Right cardiac atrium (tissue), 5 donors: ENCODE measurements at places on chromosomes 16 and 17.

DNA sequence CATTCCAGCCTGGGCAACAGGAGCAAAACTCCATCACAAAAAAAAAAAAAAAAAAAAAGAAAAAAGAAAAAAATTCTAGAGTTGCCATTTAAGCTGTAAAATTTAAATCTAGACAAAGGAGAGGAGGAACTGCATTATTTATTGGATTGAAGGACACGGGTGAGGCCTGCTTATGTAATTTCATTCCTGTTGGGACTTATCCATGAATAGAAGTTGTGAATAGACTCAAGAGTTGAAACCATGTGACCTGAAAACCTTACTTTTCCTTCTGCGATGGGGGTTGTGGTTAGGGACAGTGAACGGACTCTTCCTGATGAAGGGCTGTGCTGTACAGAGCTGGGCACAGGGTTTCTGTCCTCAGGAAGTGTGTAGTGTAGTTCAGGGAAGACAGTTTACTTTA is 22.5 kb downstream of the BANP start:
- no peak for DNase-seq

GRCh38 chr17:233473-233941 is 52.1 kb upstream of the DOC2B start:
- DNase-seq = peak; percentile 44

GRCh38 chr17:31431098-31431851 is 39.8 kb downstream of the RAB11FIP4 start:
- no peak for DNase-seq

DNA sequence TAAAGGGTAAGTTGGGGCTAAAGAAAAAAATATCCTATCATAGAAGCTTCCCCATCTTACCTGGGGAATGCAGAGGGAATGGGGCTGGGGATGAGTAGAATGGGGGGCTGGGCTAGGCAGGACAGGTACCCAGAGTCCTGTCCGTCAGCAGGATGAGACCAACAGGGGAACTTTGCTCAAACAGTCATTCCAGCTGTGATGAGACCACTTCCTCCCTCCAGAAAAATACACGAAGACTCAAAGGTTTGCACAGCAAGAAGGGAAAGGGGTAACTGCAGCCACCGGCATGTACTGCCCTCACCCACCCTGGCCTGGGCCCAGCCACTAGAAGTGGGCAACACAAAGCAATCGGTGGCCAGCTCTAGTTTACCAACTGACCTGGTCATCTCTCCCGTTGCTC is 20.7 kb upstream of the SLC35B1 start:
- no peak for DNase-seq

DNA sequence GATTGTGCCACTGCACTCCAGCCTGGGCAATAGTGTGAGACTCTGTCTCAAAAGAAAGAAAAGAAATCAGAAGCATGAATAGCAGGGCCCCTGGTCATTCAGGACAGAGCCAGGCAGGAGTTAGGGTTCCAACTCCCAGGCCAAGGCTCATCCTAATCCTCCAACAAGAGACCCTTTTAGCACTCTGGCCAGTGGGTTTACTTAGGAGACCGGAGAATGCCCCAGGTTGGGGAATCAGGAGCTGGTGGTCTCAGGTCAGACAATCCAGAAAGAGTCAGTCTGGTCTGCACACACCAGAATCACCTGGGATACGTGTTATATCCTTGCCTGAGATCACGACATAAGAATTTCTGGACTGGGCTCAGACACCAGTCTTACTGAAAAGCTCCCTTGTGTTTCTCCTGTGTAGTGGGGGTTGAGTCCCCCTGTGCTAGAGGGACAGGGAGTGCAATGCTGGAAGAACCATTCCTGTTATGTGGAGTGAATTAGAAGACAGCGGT is 48.7 kb downstream of the CCDC42 start:
- no peak for DNase-seq

- no peak for DNase-seq
Observed at GRCh38 chr17:6910987-6911603, 79.6 kb upstream of the TEKT1 start.

DNA sequence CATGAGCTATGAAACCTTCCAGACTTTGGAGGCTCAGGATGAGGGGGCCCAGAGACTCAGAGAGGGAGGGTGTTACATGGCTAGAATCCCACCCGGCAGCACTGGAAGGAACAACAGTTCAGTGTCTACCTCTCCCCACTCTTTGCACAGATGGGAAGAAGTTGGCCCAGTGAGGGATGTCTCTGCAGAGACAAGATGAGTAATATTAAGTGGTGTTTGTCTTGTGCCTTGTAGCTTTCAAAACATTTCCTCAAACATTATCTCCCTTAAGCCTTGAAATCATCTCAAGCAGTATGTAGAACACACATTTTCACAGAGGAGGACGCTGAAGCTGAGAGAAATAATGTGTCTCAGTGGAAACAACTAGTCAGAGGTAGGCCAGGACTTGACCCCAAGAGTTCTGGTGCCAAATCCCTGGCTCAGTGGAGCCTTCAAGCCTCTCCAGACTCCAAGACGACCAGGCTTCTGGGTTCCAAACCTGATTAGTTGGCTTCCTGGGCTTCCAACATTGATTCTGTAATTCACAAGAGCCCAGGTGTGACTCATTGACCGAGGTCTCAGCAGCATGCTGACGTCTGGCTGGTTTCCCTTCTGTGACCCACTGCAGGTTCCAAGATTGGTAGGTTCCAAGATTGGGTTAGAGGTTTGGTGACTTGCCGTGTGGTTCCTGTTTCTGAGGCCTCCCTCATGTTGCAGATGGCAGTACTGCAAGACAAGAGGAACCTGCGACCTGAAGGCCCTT is 7.4 kb downstream of the RNF112 start:
- DNase-seq = peak; percentile 36

GRCh38 chr17:80457236-80457856 is 19.1 kb downstream of the NPTX1 start:
- DNase-seq = no peak

DNA sequence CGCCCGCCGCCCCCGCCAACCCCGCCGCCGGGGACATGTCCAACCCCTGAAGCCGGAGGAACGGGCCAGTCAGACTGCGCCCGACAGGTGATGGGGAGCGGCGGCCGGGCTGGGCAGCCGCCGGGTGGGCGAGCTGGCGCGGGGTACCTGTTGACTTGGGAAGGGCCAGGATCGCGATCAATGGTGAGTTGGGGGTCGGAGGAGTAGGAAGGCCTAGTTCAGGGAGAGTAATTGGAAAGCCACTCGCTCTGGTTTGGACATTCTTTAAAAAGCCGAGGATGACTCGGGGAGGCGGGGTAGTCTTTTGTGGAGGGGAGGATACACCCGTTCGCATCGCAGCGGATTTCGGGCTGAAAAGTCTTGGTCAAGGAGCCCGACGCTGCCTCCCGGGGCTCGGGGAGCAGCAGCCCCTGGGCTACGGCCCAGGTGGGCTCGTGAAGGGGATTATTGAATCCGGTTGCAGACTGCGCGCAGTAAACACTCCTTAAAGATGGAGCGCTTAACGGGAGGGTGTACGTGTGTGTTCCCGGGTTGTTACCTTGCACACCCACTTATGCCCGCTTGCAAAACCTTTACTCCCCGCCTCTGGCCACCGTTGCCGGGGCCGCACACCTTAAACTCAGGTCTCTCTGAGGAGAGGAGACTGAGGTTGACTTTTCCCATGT is 123.8 kb downstream of the GOSR1 start:
- DNase-seq = no peak

DNA sequence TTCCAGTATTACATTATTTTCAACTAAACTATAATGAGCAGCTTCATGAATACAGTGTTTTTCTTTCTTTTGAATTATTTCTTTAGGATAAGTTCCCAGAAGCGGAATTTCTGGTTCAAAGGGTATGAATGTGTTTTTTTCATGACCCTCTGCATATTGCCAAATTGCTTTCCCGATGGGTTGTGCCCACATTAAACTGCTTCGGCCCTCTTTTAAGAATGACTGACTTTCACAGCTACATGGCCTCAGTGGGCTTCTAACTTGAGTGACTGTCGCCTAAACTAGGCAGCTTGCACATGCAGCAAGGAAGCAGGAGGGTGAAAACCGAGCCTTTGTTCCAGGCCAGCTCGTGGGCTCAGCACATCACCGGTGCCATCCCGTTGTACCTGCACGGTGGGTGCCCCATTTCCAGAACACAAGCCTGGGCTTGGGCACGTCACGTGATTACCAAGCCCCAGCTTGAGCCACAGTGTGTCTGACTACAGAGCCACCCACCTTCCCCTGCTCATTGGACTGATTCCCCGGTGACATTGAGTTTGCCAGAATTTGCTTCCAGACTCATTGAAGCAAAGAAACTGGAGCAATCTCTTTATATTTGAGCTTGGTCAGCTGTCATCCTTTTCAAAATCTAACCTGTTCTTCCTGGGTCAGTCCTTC is 112.8 kb downstream of the CLEC16A start:
- no peak for DNase-seq

DNA sequence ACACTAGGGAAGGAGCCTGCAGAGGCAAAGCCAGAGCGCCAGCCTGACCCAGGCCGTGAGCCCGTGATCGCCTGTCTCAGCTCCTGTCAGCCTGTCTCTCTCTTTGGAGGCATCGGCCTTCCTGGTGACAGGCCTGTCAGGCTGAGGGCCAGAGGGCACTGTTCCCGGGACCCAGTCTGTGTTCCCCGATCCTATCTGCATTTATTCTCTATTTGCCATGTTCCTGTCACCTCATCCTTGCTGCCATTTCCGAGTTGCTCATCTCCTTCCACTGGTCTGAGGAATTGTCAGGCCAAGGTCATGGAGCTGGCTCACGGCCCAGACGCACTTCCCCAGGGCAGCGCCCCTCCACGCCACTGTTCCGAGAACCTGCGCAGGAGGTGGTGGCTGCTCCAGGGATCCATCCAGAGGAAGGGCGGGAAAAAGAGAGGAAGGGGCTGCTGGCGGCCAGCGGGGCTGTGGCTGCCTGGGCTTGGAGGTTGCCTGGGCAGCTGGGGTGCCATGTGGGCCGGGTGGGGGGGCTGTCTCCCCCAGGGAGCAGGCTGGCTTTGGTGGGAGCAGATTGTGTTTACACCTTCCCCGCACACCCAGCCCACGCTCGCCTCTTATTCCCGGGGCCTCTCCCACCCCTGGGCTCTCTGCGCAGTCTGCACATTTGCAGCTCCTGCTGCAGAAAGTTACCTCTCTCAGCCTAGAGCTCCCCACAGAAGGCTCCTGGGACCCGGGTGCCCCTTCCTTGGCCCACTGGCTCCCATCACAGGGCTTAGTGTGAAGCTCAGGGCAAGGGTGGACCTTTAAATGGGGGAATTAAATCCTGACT is 4.9 kb downstream of the PRCD start:
- peak; percentile 64 for DNase-seq

- DNase-seq = peak; percentile 70
Observed at GRCh38 chr16:1614456-1615102, 2.4 kb downstream of the CRAMP1 start.

- no peak for DNase-seq
Observed at GRCh38 chr17:5740937-5741336, 156.6 kb upstream of the NLRP1 start.

DNA sequence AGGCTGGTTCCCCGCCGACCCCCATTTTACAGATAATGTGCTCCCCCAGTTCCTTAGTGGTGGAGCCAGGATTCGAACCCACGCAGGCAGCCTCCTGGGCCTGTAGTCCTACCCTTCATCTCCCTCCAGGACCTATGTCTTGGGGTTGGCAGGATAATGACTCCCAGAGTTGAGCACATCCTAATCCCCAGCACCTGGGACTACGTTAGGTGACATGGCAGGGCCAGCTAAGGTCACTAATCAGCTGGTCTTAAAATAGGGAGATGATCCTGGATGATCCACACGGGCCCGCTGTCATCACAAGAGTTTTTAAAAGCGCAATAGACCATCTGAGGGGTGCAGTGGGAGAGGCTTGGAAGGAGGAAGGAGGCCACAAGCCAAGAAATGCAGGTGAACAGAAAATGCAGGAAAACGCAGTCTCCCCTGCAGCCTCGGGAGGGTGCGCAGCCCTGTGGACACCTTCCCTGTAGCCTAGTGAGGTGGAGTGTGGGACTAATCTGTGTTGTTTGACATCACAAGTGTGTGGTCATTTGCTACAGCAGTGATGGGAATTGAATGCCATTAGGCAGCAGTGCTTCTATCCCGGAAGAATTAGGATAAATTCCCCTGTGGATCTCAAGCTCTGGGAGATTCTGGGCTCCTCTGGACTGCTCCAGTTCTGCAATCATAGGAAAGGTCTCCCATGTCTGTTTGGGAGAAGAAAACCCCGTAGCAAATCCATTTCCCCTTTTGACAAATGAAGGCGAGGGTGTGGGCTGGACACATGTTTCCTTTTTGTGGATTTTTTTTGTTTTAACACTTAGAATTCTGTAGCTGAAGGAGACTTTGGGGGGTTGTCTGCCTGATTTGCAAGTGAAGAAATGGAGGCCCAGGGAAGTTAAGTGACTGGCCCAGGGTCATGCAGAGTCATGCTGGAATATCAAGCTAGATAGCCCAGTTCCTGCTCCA is 297.7 kb downstream of the SEC14L1 start:
- no peak for DNase-seq

GRCh38 chr16:71540-72401 is 660 bp downstream of the RHBDF1 start:
- DNase-seq = peak; percentile 78

DNA sequence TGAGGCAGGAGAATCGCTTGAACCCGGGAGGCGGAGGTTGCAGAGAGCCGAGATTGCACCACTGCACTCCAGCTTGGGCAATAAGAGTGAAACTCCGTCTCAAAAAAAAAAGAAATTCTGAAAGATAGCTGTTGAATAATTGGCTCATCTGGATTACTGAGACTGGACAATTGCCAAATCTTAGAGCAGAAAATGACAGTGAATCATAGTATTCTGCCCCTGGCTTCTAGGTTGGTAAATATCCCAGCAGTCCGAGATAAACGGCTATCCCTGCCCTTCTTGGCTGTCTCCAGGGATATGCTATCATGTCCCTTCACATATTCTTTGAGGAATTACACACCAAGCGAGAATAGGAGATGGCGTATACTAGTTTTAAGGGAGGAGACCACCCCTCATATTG is 35.5 kb upstream of the METTL16 start:
- no peak for DNase-seq

DNA sequence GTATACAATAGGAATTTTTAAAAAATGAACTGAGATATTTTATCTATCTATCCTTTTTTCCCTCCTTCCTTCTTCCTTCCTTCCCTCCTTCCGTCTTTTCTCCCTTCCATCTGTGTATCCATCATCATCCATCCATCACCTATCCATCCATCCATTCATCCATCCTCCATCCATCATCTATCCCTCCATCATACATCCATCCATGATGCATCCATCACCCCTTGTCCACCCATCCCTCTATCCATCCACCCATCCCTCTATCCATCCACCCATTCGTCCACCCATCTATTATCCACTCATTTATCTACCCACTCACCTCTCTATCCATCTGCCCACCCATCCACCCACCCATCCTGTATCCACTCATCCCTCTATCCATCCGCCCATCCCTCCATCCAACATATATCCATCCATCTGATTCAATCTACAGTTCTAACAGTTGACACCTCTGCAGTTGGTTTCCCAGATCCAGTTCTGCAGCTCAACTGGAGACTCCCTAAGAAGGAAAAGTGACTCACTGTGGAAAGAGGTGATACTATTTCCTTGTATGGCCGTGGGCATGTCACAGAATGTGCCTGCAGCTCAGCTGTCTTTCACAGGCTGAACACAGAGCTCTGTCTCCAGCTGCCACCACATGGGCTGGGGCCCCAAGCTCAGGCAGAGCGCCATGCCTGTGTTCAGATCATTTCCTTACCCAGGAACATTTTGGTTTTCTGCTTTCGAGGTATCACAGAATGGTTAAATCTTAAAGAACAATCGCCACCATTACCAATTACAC is 130.8 kb downstream of the XYLT1 start:
- DNase-seq = no peak
